Immature natural killer cell (primary cell): ENCODE measurements at places on chromosomes 4 and X. TPM values are rescaled to one million over a fixed set of nuclear protein-coding genes. Genes with fewer than 3 reads are reported as not detected.
A peak's percentile ranks its signal among the peaks of the same experiment; 100 is the strongest.

SLBP gene
- 59.0 TPM for polyA plus RNA-seq

SHISA3 gene
- 0.11 TPM for polyA plus RNA-seq

EGFL6 gene
- polyA plus RNA-seq: not detected

GABRB1 gene
- polyA plus RNA-seq: not detected

FABP2 gene
- polyA plus RNA-seq: not detected

FAM9C gene
- not detected for polyA plus RNA-seq

RBMXL3 gene
- not detected for polyA plus RNA-seq

LANCL3 gene
- 1.1 TPM for polyA plus RNA-seq

AVPR2 gene
- not detected for polyA plus RNA-seq

C4orf50 gene
- 0.04 TPM for polyA plus RNA-seq

PRR32 gene
- not detected for polyA plus RNA-seq

CCNB3 gene
- not detected for polyA plus RNA-seq

MPP1 gene
- polyA plus RNA-seq: 37.5 TPM

CXorf49 gene
- polyA plus RNA-seq: not detected

GRCh38 chrX:130251671-130252070, 17.0 kb downstream of the ZNF280C start:
- no peak for DNase-seq
- peaks cover 2% of the 10 kb centered on the region for H3K27me3 ChIP-seq
- no peaks in the 10 kb centered on the region for H3K4me1 ChIP-seq
- H3K36me3 ChIP-seq: peaks cover 20% of the 10 kb centered on the region

GRCh38 chr4:683247-683897, 5.6 kb downstream of the SLC49A3 start:
- peaks cover 7% of the 10 kb centered on the region for H3K27me3 ChIP-seq
- H3K4me1 ChIP-seq: peaks cover 18% of the 10 kb centered on the region
- no peak overlapping the region for H3K4me3 ChIP-seq
- DNase-seq: no peak
- no peaks in the 10 kb centered on the region for H3K36me3 ChIP-seq

- no peaks in the 10 kb centered on the region for H3K4me1 ChIP-seq
- no peak overlapping the region for H3K4me3 ChIP-seq
- H3K27me3 ChIP-seq: no peaks in the 10 kb centered on the region
- no peak overlapping the region for H3K27ac ChIP-seq
- no peaks in the 10 kb centered on the region for H3K36me3 ChIP-seq
- DNase-seq: no peak
Observed at GRCh38 chr4:101621120-101621519, 169.4 kb upstream of the BANK1 start.

- H3K27ac ChIP-seq: no peak overlapping the region
- peaks cover 1% of the 10 kb centered on the region for H3K27me3 ChIP-seq
- DNase-seq: no peak
- no peak overlapping the region for H3K4me3 ChIP-seq
Observed at GRCh38 chr4:135508006-135508714, 1306.6 kb upstream of the PABPC4L start.

GRCh38 chr4:8868321-8869001, 3.2 kb downstream of the HMX1 start:
- no peak overlapping the region for H3K27ac ChIP-seq
- H3K4me3 ChIP-seq: no peak overlapping the region
- H3K27me3 ChIP-seq: peaks cover 17% of the 10 kb centered on the region
- no peak for DNase-seq
- no peaks in the 10 kb centered on the region for H3K36me3 ChIP-seq

DNA sequence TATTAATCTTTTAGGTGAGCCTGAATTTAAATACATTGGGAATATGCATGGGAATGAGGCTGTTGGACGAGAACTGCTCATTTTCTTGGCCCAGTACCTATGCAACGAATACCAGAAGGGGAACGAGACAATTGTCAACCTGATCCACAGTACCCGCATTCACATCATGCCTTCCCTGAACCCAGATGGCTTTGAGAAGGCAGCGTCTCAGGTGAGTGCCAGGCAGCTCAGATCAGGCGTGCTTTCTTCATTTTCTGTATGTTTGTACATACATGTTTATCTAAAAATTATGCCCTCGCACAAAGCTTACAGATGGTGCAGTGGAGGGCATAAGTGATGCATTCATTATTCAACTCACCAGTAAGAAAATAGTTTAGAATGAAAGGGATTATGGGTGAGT, 85.6 kb downstream of the CPE start:
- DNase-seq: no peak
- no peak overlapping the region for H3K4me3 ChIP-seq
- peaks cover 8% of the 10 kb centered on the region for H3K27me3 ChIP-seq
- no peak overlapping the region for H3K27ac ChIP-seq
- no peaks in the 10 kb centered on the region for H3K36me3 ChIP-seq

DNA sequence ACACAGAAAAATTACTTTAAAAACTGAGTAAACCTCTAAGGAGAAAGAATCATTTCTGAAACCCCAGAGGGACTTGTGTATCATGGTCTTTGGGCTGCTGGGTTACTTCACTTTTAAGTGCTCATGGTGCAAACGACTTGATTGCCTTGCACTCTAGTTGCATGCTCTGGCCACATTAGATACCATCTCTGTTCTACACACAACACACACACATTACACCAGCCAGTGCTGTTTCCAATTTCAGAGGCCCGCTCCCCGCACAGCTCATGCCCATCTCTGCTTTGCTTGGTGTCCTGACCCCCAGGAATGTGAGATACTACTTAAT, 2.1 kb downstream of the PPP3CA start:
- peak overlapping the region; percentile 96 for H3K4me3 ChIP-seq
- no peaks in the 10 kb centered on the region for H3K36me3 ChIP-seq

GRCh38 chr4:185421366-185422124, 4.2 kb downstream of the UFSP2 start:
- H3K36me3 ChIP-seq: peaks cover 19% of the 10 kb centered on the region
- no peak overlapping the region for H3K27ac ChIP-seq
- no peak overlapping the region for H3K4me3 ChIP-seq
- no peak for DNase-seq

- DNase-seq: no peak
- peaks cover 2% of the 10 kb centered on the region for H3K27me3 ChIP-seq
- no peaks in the 10 kb centered on the region for H3K36me3 ChIP-seq
- no peaks in the 10 kb centered on the region for H3K4me1 ChIP-seq
Observed at GRCh38 chrX:130606425-130606824, 204.6 kb downstream of the RBMX2 start.

GRCh38 chr4:169971456-169972015, 54.7 kb downstream of the MFAP3L start:
- no peak for DNase-seq
- H3K4me1 ChIP-seq: no peaks in the 10 kb centered on the region
- H3K27me3 ChIP-seq: peaks cover 6% of the 10 kb centered on the region
- no peak overlapping the region for H3K4me3 ChIP-seq
- H3K36me3 ChIP-seq: no peaks in the 10 kb centered on the region

GRCh38 chr4:108361886-108362285, 193.2 kb upstream of the LEF1 start:
- H3K4me3 ChIP-seq: no peak overlapping the region
- H3K36me3 ChIP-seq: no peaks in the 10 kb centered on the region
- DNase-seq: no peak
- no peak overlapping the region for H3K27ac ChIP-seq
- peaks cover 18% of the 10 kb centered on the region for H3K27me3 ChIP-seq

DNA sequence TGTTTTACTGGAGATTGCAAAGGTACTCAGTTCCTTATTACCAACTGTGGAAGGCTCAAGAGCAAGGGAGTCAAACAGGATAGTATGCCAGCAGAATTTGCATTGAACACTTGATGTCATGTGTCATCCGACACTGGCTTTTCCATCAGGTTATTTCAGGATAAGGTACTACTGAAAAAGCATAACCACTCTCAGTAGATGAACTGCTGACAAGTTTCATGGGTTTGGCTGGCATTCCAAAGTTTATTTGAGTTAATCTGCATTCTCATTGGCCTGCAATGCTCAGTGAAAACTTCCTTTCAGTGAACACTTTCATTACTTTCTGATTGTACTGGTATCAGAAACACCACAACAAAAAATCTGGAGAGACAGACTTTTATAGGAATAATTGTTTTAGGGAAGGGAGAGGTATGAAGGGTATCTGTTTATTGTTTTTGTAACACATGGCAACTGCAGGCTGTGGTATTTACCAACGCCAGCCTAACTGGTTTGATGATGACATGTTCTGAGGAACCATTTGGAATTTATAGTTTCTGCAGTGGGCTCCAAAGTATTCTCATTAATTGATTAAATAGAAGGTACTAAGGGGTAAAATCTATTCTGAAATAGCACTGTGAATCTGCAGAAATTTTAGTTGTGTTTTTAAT, 345.7 kb upstream of the NR3C2 start:
- H3K4me1 ChIP-seq: no peaks in the 10 kb centered on the region
- H3K27me3 ChIP-seq: peaks cover 4% of the 10 kb centered on the region
- H3K36me3 ChIP-seq: no peaks in the 10 kb centered on the region
- DNase-seq: no peak
- H3K4me3 ChIP-seq: no peak overlapping the region

DNA sequence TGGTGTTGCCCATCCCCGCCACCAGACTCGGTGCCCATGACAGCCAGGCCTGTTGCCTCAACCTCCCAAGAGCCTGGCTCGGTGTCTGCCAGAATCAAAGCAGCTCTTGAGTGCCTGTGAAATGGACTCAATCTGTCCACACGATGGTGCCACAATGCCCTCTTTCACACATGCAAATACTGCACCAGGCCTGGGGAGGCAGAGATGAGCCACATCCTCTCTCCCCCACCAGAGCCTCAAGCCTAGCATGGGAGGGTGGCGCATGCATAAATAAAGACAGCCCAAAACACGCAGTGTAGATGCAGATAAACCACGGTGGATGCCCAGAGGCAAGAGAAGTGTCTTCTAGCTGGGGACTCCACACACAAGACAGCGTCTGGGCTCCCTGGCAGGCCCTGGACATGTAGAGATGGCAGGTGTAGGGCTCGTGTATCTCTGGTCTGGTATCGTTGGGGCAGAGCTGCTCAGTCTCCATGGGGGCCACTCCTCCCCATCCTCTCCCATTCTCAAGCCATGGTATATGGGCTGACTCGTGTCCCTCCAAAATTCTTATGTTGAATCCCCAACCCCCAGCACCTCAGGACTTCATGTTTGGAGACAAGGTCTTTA, 65.6 kb downstream of the JAKMIP1 start:
- H3K27ac ChIP-seq: no peak overlapping the region
- H3K36me3 ChIP-seq: no peaks in the 10 kb centered on the region
- peaks cover 14% of the 10 kb centered on the region for H3K27me3 ChIP-seq
- DNase-seq: peak; percentile 29
- H3K4me3 ChIP-seq: no peak overlapping the region

- no peak for DNase-seq
- no peak overlapping the region for H3K4me3 ChIP-seq
- H3K36me3 ChIP-seq: no peaks in the 10 kb centered on the region
- H3K27me3 ChIP-seq: no peaks in the 10 kb centered on the region
Observed at GRCh38 chr4:14340321-14340720, 662.0 kb upstream of the CPEB2 start.

DNA sequence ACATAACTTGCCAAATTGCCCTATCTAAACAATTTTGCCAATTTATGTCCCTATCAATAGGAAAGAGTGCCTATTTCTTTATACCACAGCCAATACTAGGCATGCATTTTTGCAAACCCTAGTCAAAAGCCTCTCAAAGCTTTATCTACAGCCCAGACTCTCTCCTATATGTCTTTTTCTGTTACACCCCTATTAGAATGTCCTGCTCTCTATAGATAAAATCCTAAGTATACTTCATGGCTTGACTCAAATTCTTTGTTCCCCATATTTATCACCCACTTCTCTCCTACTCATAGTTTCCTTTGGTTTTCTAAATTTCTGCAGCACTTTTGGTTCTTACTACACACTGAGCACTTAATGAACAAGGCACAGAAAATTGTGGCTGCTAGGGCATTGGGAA, 38.0 kb downstream of the NUP62CL start:
- DNase-seq: no peak
- H3K36me3 ChIP-seq: no peaks in the 10 kb centered on the region
- H3K4me3 ChIP-seq: no peak overlapping the region
- no peaks in the 10 kb centered on the region for H3K27me3 ChIP-seq
- H3K4me1 ChIP-seq: peaks cover 20% of the 10 kb centered on the region

GRCh38 chr4:187160486-187160885, 436.8 kb upstream of the FAT1 start:
- H3K4me3 ChIP-seq: no peak overlapping the region
- H3K27me3 ChIP-seq: no peaks in the 10 kb centered on the region
- no peak for DNase-seq
- H3K36me3 ChIP-seq: peaks cover 4% of the 10 kb centered on the region
- H3K27ac ChIP-seq: no peak overlapping the region

GRCh38 chr4:169485086-169485485, 127.3 kb downstream of the NEK1 start:
- H3K4me1 ChIP-seq: no peaks in the 10 kb centered on the region
- H3K27ac ChIP-seq: no peak overlapping the region
- peaks cover 4% of the 10 kb centered on the region for H3K36me3 ChIP-seq
- no peak overlapping the region for H3K4me3 ChIP-seq
- no peak for DNase-seq

DNA sequence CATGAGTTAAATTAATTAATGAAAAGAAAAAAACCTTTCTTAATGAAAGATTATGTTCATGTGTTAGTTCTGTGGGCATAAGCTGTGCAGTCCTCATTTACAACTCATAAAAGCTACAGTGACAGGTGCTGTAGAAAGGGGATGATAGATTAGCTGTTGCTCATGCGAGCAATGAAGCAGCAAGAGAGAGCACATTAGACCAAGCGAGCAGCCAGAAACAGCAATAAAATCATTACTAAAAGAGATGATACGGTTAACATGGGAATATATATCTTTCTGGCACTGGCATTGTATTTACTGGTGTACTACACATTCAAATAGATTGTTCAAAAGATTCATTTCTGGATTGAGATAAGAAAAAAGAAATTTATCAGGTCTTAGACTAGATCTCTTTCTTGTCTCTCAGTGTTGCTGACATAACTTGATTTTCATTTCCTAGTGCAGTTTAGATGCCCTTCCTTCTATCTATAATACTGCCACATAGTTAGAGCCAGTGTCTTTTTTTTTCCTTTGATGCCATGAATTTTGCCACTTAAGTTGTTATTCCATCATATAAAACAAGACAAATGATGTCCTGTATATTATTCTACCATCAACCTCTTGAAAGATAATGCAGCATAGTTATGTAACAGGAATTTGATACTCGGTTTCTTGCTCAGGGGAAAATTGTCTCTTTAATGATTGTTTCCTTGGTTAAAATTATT, 164.6 kb downstream of the BANK1 start:
- H3K27me3 ChIP-seq: peaks cover 3% of the 10 kb centered on the region
- no peak for DNase-seq
- H3K4me3 ChIP-seq: no peak overlapping the region
- H3K4me1 ChIP-seq: no peaks in the 10 kb centered on the region

DNA sequence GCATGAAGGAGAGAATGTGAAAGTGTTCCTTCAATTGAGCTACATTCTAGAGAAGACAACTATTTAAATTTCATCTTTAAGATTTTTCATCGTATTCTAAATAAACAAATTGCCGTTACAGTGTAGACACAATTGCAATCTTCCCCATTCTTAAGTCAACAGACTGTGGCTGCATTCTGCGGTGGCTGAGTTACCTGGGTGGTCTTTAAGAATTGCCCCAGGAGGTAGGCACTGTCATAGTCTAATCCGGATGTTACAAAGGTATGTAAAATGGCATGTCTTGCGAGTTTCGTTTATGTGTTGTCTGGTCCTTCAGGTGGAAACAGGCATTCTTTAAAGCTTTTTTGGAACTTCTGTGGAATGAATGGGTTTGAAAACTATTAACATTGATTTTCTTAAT, 586.1 kb upstream of the PITX2 start:
- DNase-seq: no peak
- H3K36me3 ChIP-seq: no peaks in the 10 kb centered on the region
- no peaks in the 10 kb centered on the region for H3K4me1 ChIP-seq
- H3K27ac ChIP-seq: no peak overlapping the region
- no peaks in the 10 kb centered on the region for H3K27me3 ChIP-seq
- no peak overlapping the region for H3K4me3 ChIP-seq

- no peak overlapping the region for H3K27ac ChIP-seq
- no peaks in the 10 kb centered on the region for H3K4me1 ChIP-seq
- H3K27me3 ChIP-seq: no peaks in the 10 kb centered on the region
- no peak overlapping the region for H3K4me3 ChIP-seq
Observed at GRCh38 chr4:111214371-111214770, 591.5 kb upstream of the PITX2 start.
